Fibroblast of lung (primary cell): ENCODE measurements at places on chromosomes 3 and 15. TPM values are rescaled to one million over a fixed set of nuclear protein-coding genes. Genes with fewer than 3 reads are reported as not detected.

SLC9A9 gene
- total RNA-seq, result 33.9 and 74.0 TPM in 2 replicates

CD200R1 gene
- total RNA-seq, result 0.17 TPM in 1 of 2 replicates, not detected in the other

ZKSCAN7 gene
- 8.5 and 13.2 TPM in 2 replicates for total RNA-seq

TEX55 gene
- total RNA-seq, result not detected in 2 replicates

P3H2 gene
- total RNA-seq, result 4.6 and 20.5 TPM in 2 replicates

HES1 gene
- 0.17 and 0.51 TPM in 2 replicates for total RNA-seq

CFAP20DC gene
- 2.3 and 3.8 TPM in 2 replicates for total RNA-seq

IL1RAP gene
- total RNA-seq, result 10.2 and 10.8 TPM in 2 replicates

KLHL40 gene
- total RNA-seq, result not detected in 2 replicates

P2RY1 gene
- 3.6 and 7.6 TPM in 2 replicates for total RNA-seq

GOLGA6L9 gene
- total RNA-seq, result 1.5 TPM in 2 replicates

EAF2 gene
- total RNA-seq, result 2.1 and 2.8 TPM in 2 replicates

KNL1 gene
- 2.1 and 5.0 TPM in 2 replicates for total RNA-seq

C2CD4B gene
- total RNA-seq, result not detected in 2 replicates

TIGIT gene
- total RNA-seq, result not detected in 2 replicates

LINGO1 gene
- not detected in 2 replicates for total RNA-seq

MST1R gene
- total RNA-seq, result 1.5 and 3.0 TPM in 2 replicates

PROK2 gene
- total RNA-seq, result not detected in 2 replicates

KCNMB2 gene
- 0.17 and 0.26 TPM in 2 replicates for total RNA-seq

SI gene
- not detected in 2 replicates for total RNA-seq

PYGO1 gene
- 7.7 and 10.1 TPM in 2 replicates for total RNA-seq

IGF1R gene
- total RNA-seq, result 16.7 and 28.6 TPM in 2 replicates
